NCI-H748 treated with DMSO at 0.1 percent for 48 hours (cell line): ENCODE measurements at places on chromosomes 11 and 22.

DNA sequence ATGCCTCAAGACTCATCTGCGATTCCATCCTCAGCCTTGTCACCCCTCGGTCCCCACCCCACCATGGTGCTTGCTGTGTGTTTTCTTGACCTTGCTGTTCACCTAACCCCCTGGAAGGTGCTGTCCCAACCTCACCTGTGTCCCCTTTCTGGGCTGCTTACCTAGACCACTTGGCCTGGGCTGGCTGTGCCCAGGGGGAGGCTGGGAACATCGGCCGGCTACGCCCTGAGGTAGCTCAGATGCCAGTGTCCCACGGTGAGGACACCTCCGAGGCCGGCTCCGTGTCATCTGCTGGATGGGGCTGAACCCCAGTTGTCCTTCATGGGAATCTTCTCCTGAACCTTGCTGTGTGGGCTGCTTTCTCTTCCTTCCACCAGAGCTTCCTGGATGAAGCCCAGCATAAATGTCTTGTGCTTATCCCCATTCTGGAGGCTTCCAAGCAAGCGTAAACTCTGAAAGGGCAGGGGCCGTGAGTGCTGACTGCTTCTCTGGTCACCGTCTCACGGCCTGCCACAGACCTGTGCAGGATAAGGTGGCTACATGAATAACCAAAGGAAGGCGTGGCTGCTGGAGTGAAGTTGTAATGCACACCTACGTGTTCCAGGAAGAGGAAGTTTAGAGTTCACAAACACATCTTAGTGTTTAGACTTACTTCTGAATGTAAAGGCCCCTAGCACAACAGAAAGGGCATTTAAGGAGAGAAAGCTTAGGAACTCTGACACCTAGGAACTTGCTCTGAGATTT is 724.3 kb downstream of the TBC1D22A start:
- no peak for DNase-seq

- DNase-seq = no peak
Observed at GRCh38 chr22:44329179-44329796, 16.5 kb upstream of the SHISAL1 start.

- DNase-seq = peak; percentile 72
Observed at GRCh38 chr22:25488244-25489020, 76.0 kb upstream of the GRK3 start.

GRCh38 chr11:6457581-6458320 is 16.0 kb downstream of the TRIM3 start:
- no peak for DNase-seq

- DNase-seq = no peak
Observed at GRCh38 chr22:37953062-37953436, 352 bp downstream of the C22orf23 start.

DNA sequence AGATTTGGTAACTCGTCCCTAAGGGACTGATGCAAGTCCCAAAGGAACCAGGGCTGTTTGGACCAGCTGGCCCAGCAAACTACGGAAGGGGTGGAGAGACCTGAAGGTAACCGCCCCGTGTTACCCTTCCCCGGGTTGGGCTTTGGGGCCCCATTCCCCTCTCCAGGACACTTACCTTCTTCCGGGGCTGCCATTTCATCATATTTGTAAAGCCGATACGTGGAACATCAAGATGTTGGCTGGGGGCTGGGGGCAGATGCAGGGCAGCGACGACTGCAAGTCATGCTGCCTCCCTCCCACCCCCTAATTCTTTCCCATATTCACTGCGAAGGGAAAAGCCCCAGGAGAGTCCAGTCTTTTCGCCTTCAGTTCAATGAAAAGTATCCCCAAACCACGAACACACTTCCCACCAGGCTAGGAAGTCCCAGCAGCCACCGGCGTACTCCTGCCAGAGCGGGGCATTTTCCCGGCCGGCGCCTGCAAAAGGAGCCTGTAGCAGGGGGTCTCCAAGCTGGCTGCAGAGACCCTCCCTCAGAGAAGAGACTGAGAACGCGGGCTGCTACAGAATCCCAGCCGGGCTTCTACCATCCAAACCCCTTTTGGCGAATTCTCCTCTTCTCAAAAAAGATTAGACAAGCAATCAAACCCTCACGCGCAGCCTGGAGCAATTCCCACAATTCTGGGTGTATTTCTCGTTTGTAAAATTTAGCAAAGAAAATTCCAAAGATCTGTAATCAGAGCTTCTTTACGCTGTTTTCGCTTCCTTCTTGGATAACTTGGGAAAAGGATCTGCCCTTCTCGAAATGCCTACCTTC is 236.7 kb downstream of the TTC28 start:
- DNase-seq = no peak

GRCh38 chr11:56905936-56906335 is 82.8 kb upstream of the OR5AK2 start:
- DNase-seq = no peak

- DNase-seq = no peak
Observed at GRCh38 chr11:75931124-75931523, 116.1 kb downstream of the UVRAG start.

- no peak for DNase-seq
Observed at GRCh38 chr11:61028135-61028729, 56.8 kb downstream of the CD6 start.

- no peak for DNase-seq
Observed at GRCh38 chr22:48843640-48844039, 984.0 kb downstream of the BRD1 start.

DNA sequence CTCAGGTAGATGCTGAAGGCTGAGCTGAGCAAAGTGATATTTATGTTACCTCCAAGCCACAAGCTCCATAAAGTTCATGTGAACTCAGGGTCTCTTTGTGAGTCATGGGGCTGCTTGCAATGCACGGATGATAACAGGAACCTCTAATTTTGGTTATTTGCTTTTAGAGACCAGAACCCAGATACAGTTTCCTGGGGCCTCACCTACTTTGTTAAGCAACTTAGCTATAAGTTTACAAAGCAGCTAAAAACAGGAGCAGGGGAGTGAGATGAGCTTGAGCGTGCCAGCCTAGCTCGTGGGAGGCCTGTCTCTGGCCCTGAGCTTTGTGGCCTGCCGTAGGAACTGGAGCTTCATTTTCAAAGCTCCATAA is 29.2 kb downstream of the SREBF2 start:
- DNase-seq = no peak

GRCh38 chr22:36237462-36238372 is 1.6 kb downstream of the APOL2 start:
- DNase-seq = no peak

DNA sequence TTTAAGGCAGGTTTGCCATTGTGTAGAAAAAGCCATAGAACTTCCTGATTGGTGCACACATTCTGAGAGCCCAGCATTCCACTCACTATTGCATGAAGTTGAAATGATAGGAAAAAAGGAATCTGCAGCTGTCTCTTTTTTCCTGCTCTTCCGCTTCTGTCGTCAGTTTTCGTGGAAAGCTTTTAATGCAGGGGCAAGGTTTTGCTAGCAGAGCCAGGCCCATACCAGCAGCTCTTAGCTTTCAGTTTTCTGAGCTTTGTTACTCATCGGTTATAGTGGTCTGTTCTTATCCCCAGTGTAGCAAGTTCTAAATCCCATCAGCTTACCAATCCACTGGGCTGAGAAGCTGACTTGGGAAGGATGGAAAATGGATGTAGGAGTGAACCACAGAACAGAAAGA is 162.9 kb upstream of the TTC12 start:
- DNase-seq = no peak

- DNase-seq = no peak
Observed at GRCh38 chr11:131616481-131617140, 246.2 kb downstream of the NTM start.

- DNase-seq = no peak
Observed at GRCh38 chr22:45238957-45239680, 1.6 kb downstream of the KIAA0930 start.

DNA sequence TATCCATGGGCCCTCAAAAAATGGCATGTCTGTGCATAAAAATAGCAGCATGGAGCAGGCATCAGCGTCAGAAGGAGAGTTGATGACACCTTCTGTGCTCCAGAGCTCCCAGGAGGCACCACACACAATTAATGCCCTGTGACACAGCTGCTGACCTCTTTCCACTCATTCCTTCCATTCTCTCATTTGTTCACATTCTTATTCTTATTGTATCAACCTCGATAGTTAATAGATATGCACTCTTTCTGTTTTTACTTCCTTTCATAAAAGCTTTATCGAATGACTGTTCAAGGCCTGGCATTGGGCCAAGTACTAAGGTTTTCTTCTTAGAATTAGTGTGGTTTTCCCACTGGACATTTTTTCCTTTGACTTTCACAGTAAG is 266.0 kb upstream of the MTNR1B start:
- no peak for DNase-seq

- DNase-seq = no peak
Observed at GRCh38 chr11:21710809-21711208, 482.1 kb upstream of the ANO5 start.

DNA sequence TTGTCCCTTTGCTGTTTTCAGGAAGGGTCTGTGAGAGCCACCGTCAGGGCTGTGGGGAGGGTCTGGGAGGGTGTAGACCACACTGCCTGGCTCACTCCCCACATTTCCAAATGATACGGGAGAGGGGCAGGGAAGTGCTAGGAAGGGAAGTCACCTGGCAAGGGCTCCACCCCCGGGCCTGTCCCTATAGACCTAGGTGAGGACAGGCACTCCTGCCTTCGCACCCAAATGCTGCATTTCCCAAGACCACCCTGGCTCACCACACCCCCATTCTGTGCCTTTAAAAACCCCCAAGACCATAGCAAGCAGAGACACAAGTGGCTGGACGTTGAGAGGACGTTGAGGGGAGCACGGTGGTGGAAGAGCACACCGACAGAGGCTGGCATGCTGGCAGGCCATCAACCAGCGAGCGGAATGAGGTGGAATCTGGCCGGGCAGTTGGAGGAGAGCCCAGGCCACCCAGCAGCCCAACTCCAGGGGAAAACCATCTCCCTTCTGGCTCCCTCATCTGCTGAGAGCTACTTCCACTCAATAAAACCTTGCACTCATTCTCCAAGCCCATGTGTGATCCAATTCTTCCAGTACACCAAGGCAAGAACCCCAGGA is 45.7 kb downstream of the GNB1L start:
- DNase-seq = no peak

- DNase-seq = peak; percentile 7
Observed at GRCh38 chr11:132942611-132943356, 589.5 kb downstream of the OPCML start.

DNA sequence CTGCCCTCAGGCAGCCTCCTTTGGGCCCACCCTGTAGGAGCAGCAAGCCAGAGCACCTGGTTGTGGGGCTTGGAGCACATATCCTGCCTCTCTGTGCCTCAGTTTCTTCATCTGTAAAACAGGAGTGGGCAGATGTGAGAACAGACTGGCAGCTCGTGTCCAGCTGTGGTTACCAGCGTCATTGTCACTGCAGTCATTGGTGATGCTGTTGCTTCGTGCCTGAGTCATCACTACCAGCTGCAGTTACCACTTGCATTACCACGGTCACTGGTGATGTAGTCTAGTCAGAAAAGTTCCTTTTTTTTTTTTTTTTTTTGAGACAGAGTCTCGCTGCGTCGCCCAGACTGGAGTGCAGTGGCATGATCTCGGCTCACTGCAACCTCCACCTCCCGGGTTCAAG is 20.4 kb downstream of the RSPH14 start:
- no peak for DNase-seq

DNA sequence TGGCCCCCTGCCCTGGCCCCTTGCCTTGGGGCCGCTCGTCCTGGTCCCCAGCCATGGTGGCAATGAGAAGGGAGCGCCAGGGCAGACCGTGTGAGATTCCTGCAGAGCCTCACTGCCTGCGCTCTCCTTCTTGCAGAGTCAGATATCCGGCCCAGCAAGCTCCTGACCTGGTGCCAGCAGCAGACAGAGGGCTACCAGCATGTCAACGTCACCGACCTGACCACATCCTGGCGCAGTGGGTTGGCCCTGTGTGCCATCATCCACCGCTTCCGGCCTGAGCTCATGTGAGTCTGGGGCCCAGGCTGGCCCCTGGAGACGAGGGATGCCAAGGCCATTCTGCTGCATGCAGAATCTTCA is 114.1 kb downstream of the MICAL2 start:
- no peak for DNase-seq

GRCh38 chr22:17782158-17782557 is 7.9 kb upstream of the BID start:
- DNase-seq = no peak

DNA sequence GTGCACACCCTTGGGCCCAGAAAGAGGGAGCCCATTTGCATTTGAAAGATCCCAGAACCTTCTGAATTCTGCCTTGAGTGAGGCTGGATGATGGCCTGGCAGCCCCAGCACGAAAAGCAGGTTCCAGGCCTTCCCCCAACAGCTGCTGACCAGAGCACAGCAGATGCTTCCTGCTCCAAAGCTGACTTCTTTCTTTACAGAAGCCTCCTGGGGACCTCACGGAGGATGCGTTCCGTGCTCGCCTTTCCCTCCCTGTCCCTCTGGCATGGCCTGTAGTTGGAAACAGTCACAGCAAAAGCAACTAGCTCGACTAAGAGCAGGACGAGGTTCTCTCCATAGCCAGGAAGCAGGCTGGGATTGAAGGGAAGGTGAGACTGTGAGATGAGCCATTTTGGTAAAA is 107.7 kb upstream of the B3GAT1 start:
- no peak for DNase-seq

- DNase-seq = no peak
Observed at GRCh38 chr11:79101656-79102055, 339.2 kb downstream of the TENM4 start.

- DNase-seq = no peak
Observed at GRCh38 chr11:70174547-70175235, 28.4 kb upstream of the FADD start.

- no peak for DNase-seq
Observed at GRCh38 chr11:94558932-94559331, 8.2 kb upstream of the PIWIL4 start.

- no peak for DNase-seq
Observed at GRCh38 chr22:40040927-40041326, 46.2 kb downstream of the FAM83F start.

GRCh38 chr11:10042699-10043098 is 251.3 kb downstream of the SBF2 start:
- no peak for DNase-seq

DNA sequence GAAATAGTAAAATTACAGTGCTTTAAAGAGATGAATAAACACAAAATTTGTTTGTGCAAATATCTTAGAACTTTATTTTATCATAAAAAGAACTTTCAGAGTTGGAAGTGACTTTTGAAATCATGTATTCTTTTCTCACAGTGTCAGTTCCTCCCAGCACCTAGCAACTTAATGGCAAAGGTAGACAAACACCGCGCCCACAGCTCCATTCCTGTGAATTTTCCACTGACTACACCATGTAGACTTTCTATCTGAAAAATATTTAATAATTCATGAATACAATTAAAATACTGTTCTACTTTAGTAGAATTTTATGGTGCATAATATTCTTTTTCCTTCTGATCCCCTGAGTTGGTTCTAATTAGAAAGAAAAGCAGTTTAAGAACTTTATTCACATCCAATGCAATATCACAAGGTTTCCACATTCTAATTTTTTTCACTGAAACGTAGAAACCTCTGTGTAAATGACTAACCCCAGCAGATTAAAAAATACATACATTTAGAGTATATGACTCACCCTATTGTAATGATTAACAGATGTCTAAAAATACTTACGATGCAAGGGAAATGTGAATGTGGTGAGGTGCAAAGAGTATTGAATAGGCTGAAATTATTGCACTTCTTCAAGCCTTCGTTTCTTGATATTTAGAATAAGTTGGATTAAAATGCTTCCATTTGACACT is 218.2 kb upstream of the CCDC179 start:
- no peak for DNase-seq
